Activated CD4-positive, alpha-beta T cell treated with anti-CD3 and anti-CD28 coated beads, Interleukin-2, amount 50 U/mL, for 24 hours (primary cell): ENCODE measurements at places on chromosomes 6 and 20.

- no peak for DNase-seq
Measured at GRCh38 chr6:91730710-91731109, 1143.8 kb upstream of the MAP3K7 start.

- no peak for DNase-seq
Measured at GRCh38 chr6:105186576-105186975, 6.8 kb upstream of the POPDC3 start.

DNA sequence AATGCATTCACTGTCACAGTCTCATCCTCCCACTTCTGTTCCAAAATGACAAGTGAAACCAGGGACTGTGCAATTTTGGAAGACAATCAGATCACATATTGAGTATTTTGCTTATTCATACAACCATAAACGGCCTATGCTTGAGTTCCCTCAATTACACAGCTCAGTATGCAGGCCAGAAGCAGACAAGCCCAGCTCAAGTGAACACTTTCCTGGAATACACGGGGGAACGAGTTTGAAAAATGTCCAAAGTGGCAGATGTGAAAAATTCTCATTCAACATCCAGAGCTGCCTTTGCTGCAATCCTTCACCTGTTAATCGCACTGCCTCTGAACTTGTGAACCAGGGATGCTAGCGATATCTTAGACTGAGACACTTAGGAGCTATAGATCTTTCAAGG is 190.2 kb downstream of the COL9A1 start:
- DNase-seq = no peak

DNA sequence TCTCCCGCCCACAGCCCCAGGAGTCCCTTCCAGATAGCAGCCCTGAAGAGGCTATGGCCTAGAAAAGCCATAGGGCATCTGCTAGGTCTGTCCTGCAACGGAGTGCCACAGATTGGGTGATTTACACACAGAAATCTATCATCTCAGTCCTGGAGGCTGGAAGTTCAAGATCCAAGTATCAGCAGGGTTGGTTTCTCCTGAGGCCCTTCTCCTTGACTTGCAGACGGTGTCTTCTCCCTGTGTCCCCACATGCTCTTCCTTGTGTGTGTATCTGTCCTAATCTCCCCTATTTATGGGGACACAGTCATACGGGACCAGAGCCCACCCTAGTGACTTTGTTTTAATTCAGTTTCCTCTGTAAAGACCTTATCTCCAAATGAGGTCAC is 15.3 kb downstream of the FOXF2 start:
- DNase-seq = no peak

DNA sequence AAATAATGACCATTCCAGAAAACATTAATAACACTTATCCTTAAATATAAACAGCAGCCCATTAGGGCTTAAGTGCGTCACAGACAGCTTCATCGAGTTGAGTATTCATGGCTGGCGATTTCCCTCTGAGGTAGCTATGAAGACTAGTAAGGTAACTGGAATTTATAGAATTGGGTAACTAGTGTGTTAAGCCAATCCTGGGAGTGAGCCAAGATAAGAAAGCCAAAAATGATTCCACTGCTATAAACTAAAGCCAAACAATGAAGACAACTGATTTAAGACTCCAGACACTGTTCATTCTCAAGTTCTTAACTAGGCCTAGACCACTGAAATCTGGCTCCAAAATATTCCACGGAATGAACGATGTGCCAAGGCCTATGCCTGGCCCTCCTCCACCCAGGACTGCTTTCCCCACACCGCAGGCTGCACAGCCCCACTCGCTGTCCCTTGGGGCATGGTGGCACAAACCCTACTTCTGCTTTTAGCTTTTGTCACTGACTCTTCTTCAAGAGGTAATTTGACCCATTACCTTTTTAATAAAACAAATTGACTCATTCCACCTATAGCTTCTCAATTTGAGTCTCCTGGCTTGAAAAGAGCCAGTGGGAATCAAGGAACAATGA is 66.0 kb downstream of the BLOC1S5 start:
- DNase-seq = no peak
